ENCODE measurements at places on chromosomes 7 and 10. TPM values are rescaled to one million over a fixed set of nuclear protein-coding genes. Genes with fewer than 3 reads are reported as not detected.

GRCh38 chr10:98414932-98415730 lies at the start of gene PYROXD2:
Gene PYROXD2, minus strand, starts transcription at chr10:98415182. Its CDS starts 47 bp downstream, at chr10:98415135.
- DNase-seq = peak; percentile 71
- H3K27me3 ChIP-seq = no peaks in the 10 kb centered on the region
- H3K4me1 ChIP-seq = peaks cover 20% of the 10 kb centered on the region
- peaks cover 5% of the 10 kb centered on the region for H3K36me3 ChIP-seq
- peak within 1 kb of the TSS; percentile 95 for H3K27ac ChIP-seq

DNA sequence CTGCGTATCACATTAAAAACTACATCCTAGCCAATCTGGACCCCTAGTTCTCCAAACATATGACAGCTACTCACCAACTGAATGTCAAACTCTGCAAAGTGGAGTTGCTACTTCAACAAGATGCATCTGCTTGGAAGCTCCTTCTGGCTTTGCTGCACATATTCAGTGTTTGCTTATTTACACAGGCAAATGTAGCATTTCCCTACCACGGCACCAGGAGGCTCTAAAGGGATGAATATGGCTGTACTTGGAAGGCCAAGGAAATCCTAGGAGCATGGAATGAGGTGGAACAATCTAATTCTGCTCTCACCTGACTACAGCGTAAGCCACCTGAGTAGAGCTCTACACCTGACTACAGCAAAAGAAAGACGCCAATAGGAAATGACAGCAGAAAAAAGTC lies 39.7 kb downstream of the MTPAP start:
- peaks cover 29% of the 10 kb centered on the region for H3K36me3 ChIP-seq
- H3K4me3 ChIP-seq = no peak overlapping the region
- no peak for DNase-seq

GRCh38 chr7:112252691-112253090 lies 46.2 kb downstream of the ZNF277 start:
- peaks cover 30% of the 10 kb centered on the region for H3K4me1 ChIP-seq
- H3K36me3 ChIP-seq = no peaks in the 10 kb centered on the region
- no peak for DNase-seq
- H3K4me3 ChIP-seq = no peak overlapping the region
- H3K27me3 ChIP-seq = no peaks in the 10 kb centered on the region

GRCh38 chr10:44249490-44249889 lies 135.4 kb downstream of the CXCL12 start:
- peaks cover 3% of the 10 kb centered on the region for H3K27me3 ChIP-seq
- no peak for DNase-seq
- H3K36me3 ChIP-seq = no peaks in the 10 kb centered on the region
- H3K27ac ChIP-seq = no peak overlapping the region
- no peak overlapping the region for H3K4me3 ChIP-seq

DNA sequence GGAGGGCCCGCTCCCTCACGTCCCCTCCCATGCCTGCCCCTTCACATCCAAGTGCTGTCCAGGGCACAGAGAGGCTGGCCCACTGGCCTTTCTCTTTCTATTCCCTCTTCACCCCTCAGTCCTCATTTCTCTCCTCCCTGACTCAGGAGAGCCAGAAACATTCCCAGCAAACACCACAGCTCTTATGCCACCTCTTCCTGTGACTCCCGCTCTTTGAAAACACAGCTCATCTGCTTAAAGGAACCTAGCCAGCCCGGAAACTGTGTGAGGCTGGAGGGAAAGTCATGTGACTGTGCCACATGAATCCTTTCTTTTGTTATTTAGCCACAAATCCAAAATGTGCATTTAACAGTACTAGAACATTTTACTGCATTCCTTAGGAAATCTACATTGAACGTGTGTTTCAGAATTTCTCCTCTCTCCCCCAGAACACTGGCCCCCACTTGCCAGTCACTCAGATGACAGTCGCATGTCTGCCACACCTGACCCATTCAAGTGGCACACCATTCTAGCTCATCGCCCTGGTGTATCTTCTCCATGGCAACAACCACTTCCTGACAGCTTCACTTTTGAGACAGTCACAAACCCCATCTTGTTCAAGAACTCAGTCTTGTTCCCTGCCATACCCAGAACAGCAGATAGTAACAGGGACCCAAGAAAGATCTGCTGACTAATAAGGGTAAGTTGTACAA lies 42.8 kb downstream of the GRB10 start:
- peak overlapping the region; percentile 63 for H3K27ac ChIP-seq
- no peaks in the 10 kb centered on the region for H3K36me3 ChIP-seq
- H3K27me3 ChIP-seq = no peaks in the 10 kb centered on the region
- H3K4me3 ChIP-seq = peak overlapping the region; percentile 30

DNA sequence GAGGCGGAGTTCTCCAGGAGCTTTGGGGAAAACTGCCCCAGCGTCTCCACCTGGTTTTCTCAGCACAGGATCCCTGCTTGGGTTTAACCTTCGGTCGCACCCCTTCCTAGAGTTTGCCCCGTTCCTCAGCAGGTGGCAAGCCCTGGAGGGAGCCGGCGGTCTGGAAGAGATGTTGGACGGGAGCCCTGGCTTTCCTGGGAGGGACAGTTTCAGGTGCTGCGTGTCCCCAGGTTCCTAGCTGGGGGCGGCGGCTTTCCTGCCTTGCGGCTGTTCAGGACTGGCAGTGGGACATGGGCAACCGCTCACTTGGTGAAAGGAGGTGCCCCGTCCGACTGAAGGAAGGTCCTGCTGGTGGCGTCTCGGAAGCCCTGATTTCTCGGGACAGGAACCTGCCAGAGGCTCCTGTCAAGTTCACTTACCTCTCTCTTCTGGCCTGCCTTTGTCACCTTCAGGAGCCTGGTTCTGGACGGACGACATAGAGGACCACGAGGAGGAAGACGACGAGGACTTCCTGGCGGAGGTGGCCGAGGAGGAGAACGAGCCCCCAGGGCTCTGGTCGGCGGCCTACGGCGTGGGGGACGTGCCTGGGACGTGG lies 14.8 kb downstream of the ZNF316 start:
- H3K27ac ChIP-seq = no peak overlapping the region
- H3K36me3 ChIP-seq = peaks cover 44% of the 10 kb centered on the region
- no peak overlapping the region for H3K4me3 ChIP-seq
- no peaks in the 10 kb centered on the region for H3K27me3 ChIP-seq
- DNase-seq = no peak

DNA sequence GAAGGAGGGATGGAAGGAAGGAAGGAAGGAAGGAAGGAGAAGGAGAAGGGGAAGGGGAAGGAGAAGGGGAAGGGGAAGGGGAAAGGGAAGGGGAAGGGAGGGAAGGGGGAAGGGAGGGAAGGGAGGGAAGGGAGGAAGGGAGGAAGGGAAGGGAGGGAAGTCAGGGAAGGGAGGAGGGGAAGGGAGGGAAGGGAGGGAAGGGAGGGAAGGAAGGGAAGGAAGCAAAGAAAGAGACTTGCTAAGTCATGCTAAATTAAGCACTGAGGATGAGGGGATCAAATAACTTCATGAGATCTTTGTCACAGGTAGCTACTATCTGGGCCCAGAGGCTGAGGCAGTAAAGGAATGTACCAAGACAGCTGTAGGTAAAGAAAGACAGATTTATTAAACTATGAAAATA lies 116.4 kb downstream of the TRIL start:
- no peak overlapping the region for H3K4me3 ChIP-seq
- no peak overlapping the region for H3K27ac ChIP-seq
- H3K36me3 ChIP-seq = no peaks in the 10 kb centered on the region
- DNase-seq = no peak
- no peaks in the 10 kb centered on the region for H3K4me1 ChIP-seq
- peaks cover 9% of the 10 kb centered on the region for H3K27me3 ChIP-seq

DNA sequence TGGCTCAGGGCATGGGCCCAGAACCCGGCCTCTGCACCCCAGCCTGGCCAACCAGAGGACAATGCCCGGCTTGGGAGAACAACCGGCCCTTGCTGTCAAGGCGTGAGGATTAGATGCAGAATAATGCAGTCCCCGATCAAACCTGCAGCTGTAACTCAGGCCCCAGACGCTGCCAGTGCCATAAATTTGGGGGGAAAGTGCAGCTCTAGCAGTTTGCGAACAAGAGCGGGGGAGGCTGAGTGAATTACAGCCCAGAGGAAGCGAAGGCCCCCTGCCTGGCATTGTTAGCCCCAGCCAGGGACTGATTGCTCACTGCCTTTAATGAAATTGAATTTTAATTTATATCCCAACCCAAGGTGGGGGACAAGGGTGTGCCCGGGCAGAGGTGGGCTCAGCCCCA lies 38.0 kb upstream of the GNA12 start:
- no peaks in the 10 kb centered on the region for H3K36me3 ChIP-seq
- H3K27me3 ChIP-seq = no peaks in the 10 kb centered on the region
- peaks cover 19% of the 10 kb centered on the region for H3K4me1 ChIP-seq
- no peak overlapping the region for H3K27ac ChIP-seq

DNA sequence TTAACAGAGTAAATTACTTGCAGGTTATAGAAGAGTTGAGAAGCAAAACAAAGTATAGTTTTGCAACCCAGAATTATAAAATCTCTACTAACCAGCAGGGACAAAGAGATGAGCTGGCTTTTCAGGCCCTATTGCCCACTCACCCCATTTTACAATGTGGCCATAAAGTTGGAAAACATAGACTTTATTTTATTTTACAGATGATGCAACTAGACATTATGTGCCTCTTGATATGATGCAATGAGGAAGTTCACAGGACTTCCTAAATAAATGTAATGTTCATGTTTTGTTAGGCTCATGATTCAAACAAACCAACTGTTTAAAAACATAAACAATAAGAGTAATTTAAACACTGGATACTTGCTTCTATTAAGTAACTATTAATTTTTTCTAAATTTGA lies 141.1 kb upstream of the WNT16 start:
- H3K27me3 ChIP-seq = peaks cover 7% of the 10 kb centered on the region
- no peak overlapping the region for H3K4me3 ChIP-seq
- no peaks in the 10 kb centered on the region for H3K4me1 ChIP-seq
- no peaks in the 10 kb centered on the region for H3K36me3 ChIP-seq

GRCh38 chr7:55366461-55367070 lies 1.4 kb downstream of the LANCL2 start:
- peaks cover 8% of the 10 kb centered on the region for H3K36me3 ChIP-seq
- no peaks in the 10 kb centered on the region for H3K27me3 ChIP-seq
- peak; percentile 36 for DNase-seq
- H3K4me1 ChIP-seq = peaks cover 11% of the 10 kb centered on the region
- peak overlapping the region; percentile 97 for H3K27ac ChIP-seq

DNA sequence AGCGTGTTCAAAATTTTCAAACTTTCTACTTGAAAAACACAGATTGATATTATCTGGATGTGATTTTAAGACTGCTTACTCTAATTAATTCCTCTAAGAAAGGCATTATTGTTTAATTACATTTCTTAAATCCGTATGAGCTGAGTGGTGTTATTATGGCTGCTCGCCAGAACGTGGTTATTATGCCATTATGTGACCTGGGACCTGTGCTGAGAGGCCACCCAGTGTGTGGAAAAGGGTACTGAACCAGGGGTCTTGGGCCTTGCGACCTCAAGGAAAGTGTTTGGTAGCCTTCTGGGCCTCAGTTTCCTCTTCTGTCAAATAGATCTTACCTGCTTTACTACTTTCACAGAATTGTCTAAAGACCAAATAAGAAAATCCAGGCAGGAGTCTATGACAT lies 15.4 kb downstream of the LGI1 start:
- no peak overlapping the region for H3K27ac ChIP-seq
- no peak overlapping the region for H3K4me3 ChIP-seq
- no peak for DNase-seq
- peaks cover 5% of the 10 kb centered on the region for H3K27me3 ChIP-seq
- H3K4me1 ChIP-seq = no peaks in the 10 kb centered on the region

DNA sequence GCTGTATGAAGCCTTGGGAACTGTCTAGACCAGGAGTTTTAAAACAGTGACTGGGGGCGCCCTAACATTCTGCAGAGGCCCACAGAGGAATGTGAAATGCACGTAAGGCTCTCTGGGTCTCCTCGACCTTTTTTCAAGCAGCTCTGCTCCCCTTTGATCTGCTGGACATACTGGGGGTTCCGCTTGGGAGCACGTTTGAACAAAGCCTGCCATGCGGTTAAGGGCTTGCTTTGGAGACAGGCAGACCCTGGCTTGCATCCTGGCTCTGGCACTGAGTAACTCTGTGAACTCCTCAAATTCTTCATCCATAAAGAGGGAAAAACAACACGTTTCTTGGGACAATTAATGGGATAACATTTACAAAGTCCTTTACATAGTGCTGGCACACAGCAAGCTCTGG lies 7.8 kb downstream of the BEND7 start:
- no peak for DNase-seq
- no peaks in the 10 kb centered on the region for H3K36me3 ChIP-seq
- H3K27me3 ChIP-seq = peaks cover 47% of the 10 kb centered on the region
- H3K27ac ChIP-seq = no peak overlapping the region
- H3K4me1 ChIP-seq = no peaks in the 10 kb centered on the region

- DNase-seq = peak; percentile 82
- H3K27ac ChIP-seq = no peak overlapping the region
- H3K4me1 ChIP-seq = peaks cover 2% of the 10 kb centered on the region
- H3K27me3 ChIP-seq = no peaks in the 10 kb centered on the region
- H3K36me3 ChIP-seq = no peaks in the 10 kb centered on the region
- H3K4me3 ChIP-seq = no peak overlapping the region
Observed at GRCh38 chr10:47024399-47025252, 113.4 kb downstream of the PTPN20 start.

DNA sequence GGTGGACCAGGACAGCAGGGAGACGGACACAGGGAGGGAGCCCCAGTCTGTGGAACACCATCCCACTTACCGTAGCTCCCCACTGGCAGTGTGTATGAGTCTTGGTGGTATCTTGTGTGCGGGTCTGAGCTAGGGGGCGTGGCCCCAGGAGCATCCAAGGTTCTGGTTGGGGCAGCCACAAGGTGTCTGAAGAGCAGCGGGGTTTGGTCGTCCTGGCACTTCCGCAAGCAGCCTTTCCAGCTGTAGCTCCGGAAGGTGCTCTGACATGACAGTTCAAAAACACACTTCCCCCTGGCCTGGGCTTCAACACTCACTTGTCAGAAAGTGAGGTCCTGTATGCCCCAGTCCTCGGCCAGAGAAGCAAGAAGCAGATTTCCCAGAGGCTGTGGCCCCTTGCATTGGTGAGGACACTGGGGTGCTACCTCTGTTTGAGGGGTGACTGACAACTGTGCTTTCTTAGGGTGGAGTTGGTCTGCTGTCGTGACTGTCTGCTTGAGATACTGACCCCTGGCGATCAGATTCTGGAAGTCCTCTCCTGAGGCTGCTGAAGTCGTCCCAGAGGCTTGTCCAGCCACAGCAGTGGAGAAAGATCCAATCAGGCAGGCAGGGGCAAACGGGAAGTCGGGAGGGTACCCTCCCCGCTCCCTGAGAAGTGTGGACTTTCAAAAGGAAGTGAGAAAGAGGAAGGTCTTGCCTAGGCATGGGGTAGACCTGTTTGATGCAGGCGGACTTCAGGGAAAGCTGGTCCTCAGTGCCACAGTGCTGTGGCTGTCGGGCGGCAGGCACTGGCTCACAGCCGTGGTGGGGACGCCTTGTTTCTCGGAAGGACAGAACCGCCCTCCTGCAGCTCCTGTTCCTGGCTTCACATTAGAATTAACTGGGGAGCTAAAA lies 51.4 kb upstream of the PFKFB3 start:
- H3K4me1 ChIP-seq = peaks cover 51% of the 10 kb centered on the region
- peak; percentile 70 for DNase-seq
- H3K4me3 ChIP-seq = peak overlapping the region; percentile 15
- no peaks in the 10 kb centered on the region for H3K27me3 ChIP-seq
- peak overlapping the region; percentile 63 for H3K27ac ChIP-seq

The DNA2 gene
- total RNA-seq = 40.6 TPM

The LRGUK gene
- total RNA-seq = not detected

The CLRN3 gene
- not detected for total RNA-seq

The DEPP1 gene
- total RNA-seq = 0.16 TPM

The EIF4H gene
- total RNA-seq = 461 TPM

The C10orf67 gene
- 0.32 TPM for total RNA-seq

The RAMP3 gene
- total RNA-seq = not detected

The LRMDA gene
- total RNA-seq = not detected

Data from activated CD8-positive, alpha-beta T cell treated with anti-CD3 and anti-CD28 coated beads for 36 hours (primary cell).